ENCODE measurements at places on chromosomes 5 and 9.

- DNase-seq = no peak
Measured at GRCh38 chr5:133387091-133387490, 225.2 kb downstream of the FSTL4 start.

- DNase-seq = no peak
Measured at GRCh38 chr5:155554500-155554899, 540.9 kb downstream of the KIF4B start.

DNA sequence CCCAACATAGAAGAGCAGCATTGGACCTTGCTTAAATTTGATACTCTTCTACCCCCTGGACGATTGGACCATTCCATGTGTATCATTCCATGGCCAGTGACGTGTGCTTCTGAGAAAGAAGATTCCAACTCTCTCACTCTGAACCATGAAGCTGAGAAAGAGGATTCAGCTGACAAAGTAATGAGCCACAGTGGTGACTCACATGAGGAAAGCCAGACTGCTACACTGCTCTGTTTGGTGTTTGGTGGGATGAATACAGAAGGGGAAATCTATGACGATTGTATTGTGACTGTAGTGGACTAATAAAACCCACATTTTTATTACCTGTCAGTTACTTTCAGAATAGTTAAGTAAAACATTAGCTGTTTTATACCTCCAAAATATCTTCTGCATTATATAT is 7.5 kb downstream of the HSPA5 start:
- DNase-seq = no peak

GRCh38 chr9:264231-264630 is 49.6 kb downstream of the DOCK8 start:
- no peak for DNase-seq

- DNase-seq = no peak
Measured at GRCh38 chr5:41281215-41281810, 68.0 kb upstream of the C6 start.

DNA sequence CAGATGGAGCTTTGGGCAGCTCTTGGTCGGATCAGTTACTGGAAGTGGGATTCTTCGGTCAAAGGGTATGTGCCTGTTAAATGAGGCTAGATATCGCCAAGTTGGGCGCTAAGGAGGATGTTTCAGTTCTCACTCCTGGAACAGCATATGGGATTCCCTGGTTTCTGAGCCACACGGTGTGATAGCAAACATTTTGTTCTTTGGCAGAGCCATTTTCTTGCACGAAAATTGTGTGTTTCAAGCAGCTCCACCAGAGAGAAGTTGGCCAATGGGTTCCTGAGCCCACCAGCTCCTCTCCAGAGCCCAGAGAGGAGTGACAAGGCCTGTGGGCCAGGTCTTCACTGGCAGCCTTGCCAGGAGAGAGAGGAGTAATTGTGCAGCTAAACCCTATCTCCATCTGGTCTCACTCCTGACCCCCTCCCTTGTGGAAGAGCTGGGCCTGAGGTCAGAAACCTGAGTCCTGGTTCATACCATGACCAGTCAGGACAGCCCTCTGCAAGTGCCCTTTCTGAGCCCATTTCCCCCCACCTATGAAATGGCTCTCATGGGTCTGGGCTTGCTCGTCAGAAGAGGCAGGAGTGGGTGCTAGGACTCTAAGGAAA is 10.7 kb upstream of the SLC6A7 start:
- DNase-seq = no peak

- no peak for DNase-seq
Measured at GRCh38 chr9:87818308-87818707, 64.4 kb upstream of the SPATA31E1 start.

DNA sequence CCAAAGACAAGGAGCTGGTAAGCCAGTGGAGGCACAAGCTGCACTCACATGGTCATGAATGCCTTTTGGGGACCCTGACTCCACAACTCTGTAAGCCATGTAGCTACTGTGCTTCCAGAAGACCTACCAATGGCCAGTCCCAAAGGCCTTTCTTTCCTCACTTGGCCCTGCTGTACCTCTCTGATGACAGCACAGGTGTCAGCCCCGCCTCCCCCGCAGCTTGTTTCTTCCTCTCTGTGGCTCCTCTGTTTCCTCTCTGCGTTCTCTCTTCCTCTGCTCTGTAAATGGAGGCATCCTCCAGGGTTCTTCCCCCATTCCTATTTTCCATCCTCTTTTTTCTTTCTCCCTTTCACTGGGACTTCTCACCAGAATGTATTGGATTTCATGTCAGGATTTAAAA is 26.7 kb downstream of the SH3TC2 start:
- no peak for DNase-seq

DNA sequence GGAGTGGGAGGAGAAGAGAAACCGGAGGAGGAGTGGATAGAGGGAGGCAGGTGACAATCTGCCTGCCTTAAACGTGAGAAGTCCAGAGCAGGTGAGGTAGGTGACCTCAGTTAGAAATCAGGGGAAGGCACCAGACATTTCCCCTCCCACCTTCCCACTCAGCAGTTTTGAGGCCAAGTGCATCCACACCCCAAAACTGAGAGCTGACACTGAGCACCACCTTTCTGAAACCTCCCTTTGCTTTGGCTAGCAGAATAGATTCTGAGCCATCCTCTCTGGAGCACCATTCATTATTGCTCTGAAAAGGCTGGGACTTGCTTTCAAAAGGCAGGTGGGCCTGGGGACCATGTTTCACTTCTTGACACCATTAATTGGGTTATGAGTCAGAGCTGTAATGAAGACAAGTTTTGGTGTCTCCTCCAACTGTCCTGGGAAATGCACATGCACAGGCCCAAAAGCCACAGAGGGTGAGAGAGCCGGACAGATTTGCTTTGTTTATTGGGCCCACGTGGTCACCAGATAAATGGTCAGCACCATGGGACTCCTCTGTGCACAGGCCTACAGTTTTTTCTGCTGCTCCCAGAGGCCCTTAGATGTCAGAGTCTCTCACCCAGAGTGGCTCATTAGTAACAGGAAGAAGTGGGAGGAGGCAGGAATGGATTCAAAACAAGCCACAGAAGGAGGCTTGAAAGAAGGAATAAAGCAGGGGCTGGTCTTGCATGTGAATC is 314.7 kb downstream of the TLE1 start:
- no peak for DNase-seq

- DNase-seq = no peak
Measured at GRCh38 chr5:172773481-172774469, 2.8 kb upstream of the DUSP1 start.

GRCh38 chr9:13718539-13718938 is 439.0 kb upstream of the MPDZ start:
- DNase-seq = no peak

DNA sequence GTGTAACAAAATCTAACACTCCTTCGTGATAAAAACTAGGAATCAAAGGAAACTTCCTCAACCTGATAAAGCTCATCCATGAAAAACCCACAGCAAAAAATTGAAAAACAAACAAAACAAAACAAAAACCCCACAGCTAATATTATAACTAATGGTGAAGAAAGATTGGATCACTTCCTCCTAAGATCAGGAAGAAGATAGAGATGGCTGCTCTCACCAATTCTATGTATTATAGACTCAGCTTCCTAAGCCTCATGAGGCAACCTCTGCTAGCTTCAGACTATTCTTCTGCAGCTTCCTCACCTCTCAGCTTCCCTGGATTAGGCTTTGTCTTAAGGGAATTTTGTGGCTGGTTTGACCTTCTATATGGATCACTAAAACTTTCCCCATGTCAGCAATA is 40.1 kb downstream of the PHAX start:
- DNase-seq = no peak

DNA sequence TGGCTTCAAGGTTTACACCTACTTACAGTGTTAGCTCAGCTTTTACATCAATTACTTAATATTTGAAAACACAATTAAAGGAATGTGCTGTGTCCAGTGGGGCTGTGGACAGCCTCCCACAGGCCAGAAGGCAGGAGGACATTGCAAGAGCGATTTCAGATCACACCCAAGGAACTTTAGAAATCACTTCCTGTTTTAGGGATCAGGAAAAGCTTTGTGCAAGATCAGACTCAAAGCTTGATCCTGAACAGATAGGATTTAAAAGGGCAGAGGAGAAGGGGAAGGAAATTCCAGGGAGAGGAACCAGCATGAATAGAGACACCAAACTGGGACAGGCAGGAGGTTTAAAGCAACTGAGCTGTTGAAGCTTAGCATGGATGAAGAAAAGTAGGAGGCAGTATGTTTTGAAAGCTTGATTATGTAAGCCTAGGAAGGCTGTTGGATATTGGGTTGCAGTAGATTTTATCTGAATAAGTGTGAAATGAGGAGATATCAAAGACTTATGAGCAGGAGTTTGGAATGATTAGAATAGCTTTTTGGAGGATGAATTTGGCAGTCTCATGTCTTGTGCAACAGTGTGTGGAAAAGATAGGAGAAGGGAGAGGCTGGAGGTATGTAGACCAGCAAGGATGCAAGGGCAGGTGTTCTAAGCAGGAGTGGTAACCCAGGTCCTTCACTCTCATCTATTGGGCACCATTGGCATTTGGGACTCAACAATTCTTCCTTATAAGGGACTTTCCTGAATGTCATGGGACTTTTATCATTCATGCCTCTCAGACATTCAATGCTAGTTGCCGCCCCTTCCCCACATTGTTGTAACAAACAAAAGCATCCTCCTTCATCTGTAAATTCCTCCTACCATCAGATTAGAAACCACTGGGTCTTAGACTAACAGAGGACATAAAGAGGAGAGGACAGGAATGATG is 123.5 kb downstream of the TARS1 start:
- no peak for DNase-seq

DNA sequence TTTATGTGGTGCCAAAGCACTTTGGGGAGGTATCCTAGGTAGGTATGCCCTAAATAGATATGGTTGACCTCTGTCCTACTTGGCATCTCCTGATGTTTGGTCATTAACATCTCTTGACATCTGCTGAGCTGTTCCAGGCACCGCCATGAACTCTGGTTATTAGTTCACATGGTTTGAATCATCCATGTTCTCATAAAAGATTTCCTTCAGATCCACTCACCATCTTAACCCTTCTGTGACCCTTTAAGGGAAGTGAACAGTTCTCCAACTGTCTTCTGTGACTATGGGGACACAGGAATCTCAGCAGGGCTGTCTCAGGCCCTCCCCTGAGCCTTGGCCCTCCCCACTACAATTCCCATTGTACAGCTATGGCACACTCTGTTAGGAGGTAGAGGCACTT is 167.7 kb downstream of the CDH6 start:
- DNase-seq = no peak

- DNase-seq = no peak
Measured at GRCh38 chr5:4295663-4296339, 700.2 kb downstream of the IRX1 start.

DNA sequence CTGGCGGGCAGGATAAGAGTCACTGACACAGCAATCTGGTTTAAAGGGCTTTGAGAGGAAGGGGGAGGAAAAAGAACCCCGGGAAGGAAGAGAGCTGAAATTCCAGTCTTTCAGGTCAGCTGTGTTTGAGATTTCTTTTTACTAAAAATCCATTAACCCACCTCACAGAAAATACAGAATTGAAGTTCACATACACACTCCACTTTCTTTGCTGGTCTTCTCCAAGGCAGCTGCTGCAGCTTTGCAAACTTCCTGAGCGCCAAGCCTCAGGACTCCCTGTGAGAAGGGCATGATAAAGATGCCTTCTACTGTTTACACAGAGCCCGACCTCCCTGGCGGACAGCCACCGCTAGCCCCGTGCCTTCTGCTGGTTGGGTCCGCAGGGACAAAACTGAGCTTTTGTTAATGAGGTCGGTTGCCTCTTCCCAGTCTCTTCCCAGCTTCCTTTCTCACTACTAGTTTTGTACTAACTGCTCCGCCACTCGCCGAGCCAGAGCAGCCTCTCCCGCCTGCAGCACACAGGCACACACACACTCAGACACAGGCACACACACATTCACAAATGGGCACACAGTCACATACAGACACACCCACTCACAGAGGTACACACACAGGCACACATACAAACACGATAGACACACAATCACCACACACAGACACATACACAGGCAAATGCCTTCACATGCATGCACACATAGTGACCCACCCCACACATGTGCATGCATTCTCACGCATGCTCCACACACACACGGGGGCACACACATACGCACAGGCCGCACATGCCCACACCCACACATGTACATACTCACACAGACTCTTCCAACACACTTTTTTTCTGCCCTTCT is at the start of gene FREM1:
FREM1 (minus strand) TSS at position 468 of the 845 bp plus-strand sequence. CDS start 41,451 bp downstream, outside the sequence.
- no peak for DNase-seq

Measured in AML-193 (cell line).